ENCODE measurements at places on chromosomes 1 and 21. TPM values are rescaled to one million over a fixed set of nuclear protein-coding genes. Genes with fewer than 3 reads are reported as not detected.

SIM2 gene
- total RNA-seq: under 0.01 TPM

CASQ1 gene
- total RNA-seq: not detected

LCE3E gene
- not detected for total RNA-seq

TNN gene
- not detected for total RNA-seq

EPB41 gene
- total RNA-seq: 26.8 TPM

CYP4Z1 gene
- total RNA-seq: not detected

MCOLN3 gene
- total RNA-seq: under 0.01 TPM

FCRL5 gene
- total RNA-seq: not detected

KPNA6 gene
- 84.3 TPM for total RNA-seq

ROR1 gene
- total RNA-seq: 3.6 TPM

PPFIA4 gene
- total RNA-seq: under 0.01 TPM

RGS16 gene
- 0.33 TPM for total RNA-seq

OR10J1 gene
- total RNA-seq: not detected
